ENCODE measurements at places on chromosomes 3 and 15.
A peak's percentile ranks its signal among the peaks of the same experiment; 100 is the strongest.

GRCh38 chr3:13110678-13111116 lies 37.5 kb upstream of the IQSEC1 start:
- DNase-seq: no peak

- no peak for DNase-seq
Measured at GRCh38 chr15:74194572-74195559, 7.7 kb downstream of the STRA6 start.

DNA sequence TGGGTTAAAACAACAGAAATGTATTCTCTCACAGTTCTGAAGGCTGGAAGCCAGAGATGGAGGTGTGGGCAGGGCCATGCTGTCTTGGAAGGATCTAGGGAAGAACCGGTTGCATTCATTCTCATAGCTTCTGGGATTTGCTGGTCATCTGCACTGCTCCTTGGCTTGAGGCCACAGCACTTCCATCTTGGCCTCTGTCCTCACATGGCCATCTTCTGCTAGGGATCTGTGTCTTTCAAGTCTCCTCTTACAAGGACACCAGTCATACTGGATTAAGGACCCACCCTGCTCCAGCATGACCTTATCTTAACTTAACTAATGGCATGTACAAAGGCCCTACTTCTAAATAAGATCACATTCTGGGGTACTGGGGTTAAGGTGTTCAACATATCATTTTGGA lies 47.7 kb downstream of the RPLP1 start:
- DNase-seq: no peak

GRCh38 chr3:10945683-10946287 lies 46.8 kb upstream of the SLC6A1 start:
- no peak for DNase-seq

DNA sequence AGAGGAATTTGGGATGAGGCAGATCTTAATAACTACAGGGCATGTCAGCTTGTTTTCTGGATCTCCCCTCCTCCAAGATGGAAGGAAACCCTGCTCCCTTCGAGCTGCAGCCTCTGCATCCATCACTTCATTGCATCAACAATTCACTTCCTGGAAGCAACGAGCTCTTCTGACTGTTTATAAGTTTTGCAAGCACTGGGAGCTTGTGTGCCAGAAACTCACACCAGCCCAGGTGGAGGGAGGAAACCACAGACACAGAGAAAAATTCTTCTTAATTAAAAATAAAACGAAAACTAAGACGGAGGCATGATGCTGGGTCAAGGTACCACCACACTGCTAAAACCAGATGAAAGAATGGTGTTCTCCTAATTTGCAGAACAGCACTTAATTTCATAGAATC lies 10.6 kb downstream of the LRIG1 start:
- no peak for DNase-seq

DNA sequence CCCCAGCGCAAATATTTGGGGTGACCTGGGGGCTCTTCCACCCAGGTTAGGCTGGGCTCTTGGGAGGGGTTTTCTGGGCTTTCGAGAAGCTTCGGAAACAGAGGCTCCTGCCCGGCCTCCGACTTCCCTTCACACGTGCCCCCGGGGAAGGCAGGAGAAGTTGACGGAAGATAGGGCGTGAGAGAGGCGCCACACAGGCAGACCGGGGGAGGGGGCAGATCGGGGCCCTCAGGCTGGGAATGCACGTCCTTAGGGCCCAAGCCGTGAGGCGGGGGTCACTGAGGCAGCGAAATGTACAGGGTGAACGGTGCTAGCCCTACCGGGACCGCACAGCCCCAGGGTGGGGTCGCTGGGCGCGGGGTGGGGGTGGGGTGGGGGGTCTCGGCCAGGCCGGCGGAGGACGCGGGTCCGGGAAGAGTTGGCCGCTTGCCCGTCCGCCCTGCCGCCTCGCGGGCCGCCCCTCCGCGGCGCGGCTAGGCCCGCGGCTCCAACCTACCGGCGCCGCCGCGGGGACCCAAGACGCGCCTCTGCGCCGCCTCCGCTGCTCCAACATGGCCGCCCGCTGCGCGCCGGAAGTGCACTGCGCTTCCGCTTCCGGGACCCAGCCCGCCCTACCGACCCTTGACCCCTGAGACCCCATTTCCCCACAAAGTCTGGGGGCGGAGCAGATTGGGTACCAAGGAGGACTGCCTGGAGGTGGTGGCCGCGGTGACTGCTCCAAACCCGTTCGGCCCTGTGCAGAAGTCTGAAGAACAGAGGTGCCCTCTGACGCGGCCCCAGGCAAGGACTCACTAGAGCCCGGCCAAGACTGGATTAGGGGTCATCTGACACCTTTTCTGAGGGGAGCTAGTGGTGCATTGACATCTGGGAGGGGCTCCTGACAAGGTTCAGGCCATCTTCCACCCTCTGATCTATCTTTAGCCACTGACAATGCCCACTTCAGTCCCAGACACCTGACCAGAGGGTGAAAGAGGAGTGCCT lies at the start of gene CCDC71:
Gene CCDC71 (minus strand): TSS at position 561 of the 981 bp plus-strand sequence. CDS start 2,123 bp downstream, outside the sequence.
- DNase-seq: peak; percentile 1

GRCh38 chr3:13385373-13385965 lies 34.7 kb downstream of the NUP210 start:
- no peak for DNase-seq

DNA sequence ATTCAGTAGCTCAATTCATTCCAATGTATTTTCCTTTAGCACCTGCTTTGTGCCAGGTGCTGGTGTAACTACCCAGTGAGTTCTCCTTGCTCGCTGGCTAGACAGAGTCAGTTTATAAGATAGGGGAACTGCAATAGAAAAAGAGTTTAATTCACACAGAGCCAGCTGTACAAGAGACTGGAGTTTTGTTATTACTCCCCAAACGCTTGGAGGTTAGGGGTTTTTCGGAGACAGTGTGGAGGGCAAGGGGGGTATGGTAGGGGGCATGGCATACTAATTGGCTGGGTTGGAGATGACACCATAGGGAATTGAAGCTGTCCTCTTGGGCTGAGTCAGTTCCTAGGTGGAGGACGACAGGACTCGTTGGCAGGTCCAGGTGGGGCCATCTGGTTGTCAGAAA lies 5.4 kb upstream of the CFAP91 start:
- no peak for DNase-seq

- no peak for DNase-seq
Measured at GRCh38 chr3:22040150-22040549, 289.1 kb upstream of the ZNF385D start.

GRCh38 chr3:22704166-22704565 lies 499.0 kb upstream of the UBE2E2 start:
- no peak for DNase-seq
